ENCODE measurements at places on chromosomes 16 and 17. TPM values are rescaled to one million over a fixed set of nuclear protein-coding genes. Genes with fewer than 3 reads are reported as not detected.

- no peak for DNase-seq
Measured at GRCh38 chr17:38587203-38587602, 18.5 kb downstream of the SRCIN1 start.

DNA sequence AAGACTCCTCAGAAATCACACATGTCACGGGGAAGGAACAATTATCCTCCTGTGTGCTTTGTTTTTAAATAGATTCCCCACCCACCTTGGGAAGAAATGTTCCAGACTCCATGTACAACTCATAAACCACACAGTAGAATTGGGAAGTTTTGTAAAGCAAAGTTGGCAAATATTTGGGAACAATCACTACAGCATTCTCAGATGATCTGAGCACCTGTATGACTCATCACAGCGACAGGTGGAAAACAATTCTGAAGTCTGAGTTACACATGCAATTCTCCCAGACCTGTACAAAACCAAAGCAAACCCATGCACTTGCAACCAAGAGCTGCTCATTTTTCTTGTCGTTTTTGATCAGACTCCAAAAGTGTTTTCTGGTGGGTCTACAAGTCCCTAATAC, 14.4 kb upstream of the MYLK3 start:
- no peak for DNase-seq

GRCh38 chr17:76074390-76075363, at the start of gene GALR2:
Gene GALR2 (plus strand): TSS chr17:76074781. CDS start chr17:76074884, 103 bp downstream.
- DNase-seq, result peak; percentile 39

GRCh38 chr16:4494746-4495490, 18.7 kb downstream of the HMOX2 start:
- no peak for DNase-seq

GRCh38 chr17:77601054-77601979, 357.2 kb upstream of the TNRC6C start:
- DNase-seq, result no peak

DNA sequence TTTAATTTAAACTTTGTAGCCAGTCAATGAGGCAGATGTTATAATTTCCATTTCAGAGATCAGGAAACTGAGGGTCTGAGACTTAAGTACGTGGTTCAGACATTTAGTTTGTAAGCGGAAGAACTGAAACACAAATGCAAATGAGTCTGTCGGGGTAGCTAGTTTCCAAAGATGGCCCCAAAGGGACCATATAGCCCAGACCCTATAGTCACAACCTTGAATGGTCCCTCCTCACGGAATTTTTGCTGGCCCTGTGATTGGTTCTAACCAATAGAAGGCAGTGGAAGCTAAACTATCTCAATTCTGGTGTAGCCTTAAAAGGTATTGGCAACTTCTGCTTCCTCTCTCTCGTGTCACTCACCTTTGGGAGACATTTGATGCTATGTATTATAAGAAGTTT, 7.5 kb upstream of the BCO1 start:
- DNase-seq, result no peak

DNA sequence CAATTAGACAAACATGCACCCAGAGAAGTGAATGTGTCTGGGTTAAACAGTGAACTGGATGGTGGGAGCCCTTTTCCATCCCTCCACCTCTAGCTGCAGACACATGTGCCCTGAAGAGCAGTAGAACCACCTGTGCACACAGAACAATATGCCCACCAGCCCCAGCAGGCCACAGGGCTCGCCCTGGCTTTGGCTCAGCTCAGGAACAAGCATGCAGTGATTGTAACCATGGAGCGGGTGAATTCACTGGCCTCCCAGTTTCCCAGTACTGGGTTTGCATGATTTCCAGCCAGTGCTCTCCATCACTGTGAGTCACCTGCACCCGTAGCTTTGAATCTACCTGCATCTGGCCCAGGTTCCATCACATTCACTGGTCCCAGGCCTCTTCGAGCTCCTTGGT, 5.2 kb downstream of the GPR179 start:
- DNase-seq, result no peak

DNA sequence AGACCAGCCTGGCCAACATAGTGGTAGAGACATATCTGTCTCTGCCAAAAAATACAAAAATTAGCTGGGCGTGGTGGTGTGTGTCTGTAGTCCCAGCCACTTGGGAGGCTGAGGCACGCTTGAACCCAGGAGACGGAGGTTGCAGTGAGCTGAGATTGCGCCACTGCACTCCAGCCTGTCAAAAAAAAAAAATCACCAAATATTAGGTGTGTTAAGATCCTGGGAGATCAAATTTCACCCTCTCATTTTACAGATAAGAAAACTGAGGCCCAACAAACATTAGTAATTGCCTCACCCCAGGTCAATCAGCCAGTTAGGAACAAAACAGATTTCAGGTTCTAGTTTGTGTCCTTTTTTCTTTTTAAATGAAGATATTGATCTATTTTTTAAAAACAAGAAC, 116.7 kb downstream of the MSI2 start:
- DNase-seq, result no peak

GRCh38 chr17:50359005-50359699, 13.2 kb downstream of the XYLT2 start:
- DNase-seq, result no peak

DNA sequence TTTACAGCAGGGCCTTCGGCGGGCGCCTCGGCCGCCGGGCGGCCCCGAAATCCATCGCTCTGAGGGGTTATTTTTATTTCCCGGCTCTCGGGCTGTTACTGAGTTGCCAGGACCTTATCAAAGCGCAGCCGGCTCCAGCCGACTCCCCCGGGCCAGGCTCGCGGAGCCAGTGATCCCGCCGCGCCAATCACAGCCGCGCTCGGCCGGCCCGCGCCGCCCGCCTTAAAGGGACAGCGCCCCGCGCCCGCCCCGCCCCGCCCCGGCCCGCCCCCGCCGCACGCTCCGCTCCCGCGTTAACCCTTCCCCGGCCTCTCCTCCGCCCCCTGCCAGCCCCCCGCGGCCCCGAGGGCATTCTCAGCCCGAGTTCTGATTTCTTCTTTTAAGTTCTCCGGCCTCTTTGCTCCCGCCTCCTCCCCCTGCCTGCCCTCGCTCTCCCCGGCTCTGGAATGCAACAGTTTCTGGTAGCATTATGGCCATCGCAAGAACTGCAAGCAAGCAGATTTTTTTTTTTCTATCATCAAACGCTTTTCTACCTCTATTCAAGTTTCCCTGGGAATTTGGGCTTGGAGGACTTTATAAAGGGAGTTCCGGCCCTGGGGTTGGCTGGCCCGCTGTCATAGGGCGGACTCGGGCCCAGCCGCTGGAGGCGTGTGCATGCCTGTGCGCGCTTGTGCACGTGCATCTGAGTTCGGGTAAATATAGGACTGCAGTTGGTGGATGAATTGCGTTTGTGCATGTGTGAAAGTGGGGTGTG, at the start of gene AXIN2:
TSS of gene AXIN2 (minus strand) at position 197 of the 754 bp plus-strand sequence. CDS start 3,028 bp downstream, outside the sequence.
- DNase-seq, result peak; percentile 92

DNA sequence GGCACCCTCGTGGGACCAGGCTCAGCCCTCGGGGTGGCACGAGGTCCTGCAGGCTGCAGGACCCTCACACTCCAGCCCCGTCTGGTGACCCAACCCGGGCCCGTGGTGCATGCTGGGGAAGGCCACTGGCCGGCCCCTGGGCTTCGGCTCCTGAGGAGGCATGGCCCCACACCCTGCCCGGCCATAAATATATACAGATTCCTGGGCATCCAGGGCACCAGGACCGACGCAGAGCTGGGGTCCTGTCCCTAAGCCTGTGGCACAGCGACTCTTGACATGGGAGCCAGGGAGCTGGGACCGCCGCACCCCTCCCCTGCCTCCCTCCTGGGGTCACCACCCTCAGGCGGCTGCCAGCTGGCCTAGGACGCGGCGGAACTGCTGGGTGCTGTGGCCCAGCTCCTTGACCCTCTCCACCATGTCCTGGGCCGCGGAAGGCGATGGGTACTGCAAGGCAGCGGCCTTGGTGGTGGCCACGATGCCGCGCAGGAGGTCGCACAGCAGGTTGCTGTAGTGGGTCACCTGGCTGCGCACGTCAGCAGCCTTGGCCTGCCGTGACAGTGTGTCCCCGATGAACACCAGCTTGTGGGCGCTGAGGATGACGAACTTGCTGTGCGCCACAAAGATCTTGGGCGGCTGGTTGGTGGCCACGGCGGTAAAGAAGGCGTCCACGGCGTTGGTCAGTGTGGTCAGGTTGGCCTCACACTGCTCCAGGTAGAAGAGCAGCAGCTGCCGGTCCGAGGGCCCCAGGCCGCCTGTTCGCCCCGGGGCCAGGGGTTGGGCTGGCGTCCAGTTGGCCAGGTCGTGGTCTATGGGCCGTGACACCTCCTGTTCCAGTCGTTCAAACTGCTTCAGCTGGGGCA, 10.6 kb downstream of the CTRB1 start:
- no peak for DNase-seq

DNA sequence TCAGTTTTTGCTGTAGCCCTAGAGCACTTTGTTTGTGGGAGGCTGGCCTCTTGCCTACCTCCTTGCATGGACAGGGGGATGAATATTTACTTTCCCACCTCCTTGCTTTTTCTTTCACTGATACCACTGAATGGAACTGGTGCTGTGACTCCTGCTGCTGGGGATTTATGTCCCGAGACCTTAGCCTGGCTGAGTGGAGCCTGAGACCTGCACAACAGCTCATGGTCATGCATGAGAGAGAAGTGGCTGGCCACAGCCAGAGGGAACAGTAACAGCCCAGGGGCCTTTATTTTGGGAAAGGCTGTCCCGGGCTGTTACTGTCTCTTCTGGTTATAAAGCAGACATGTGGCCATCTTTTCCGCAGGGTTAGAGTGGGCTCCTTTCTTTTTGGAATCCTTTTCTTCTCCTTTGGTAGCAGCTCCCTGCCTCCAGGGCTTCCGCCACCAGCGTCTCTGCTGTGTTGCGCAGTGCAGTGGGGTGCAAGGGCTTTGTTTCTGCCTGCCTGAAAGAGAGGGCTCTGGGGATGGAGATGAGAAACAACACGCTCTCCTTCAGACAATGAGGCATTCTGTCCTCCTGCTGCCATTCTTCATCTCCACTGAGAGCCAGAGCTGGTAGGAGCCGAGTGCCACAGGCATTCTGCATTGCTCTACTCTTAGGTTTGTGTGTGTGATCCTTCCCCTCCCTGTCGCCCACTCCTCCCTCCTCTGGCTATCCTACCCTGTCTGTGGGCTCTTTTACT, 14.5 kb downstream of the SNX11 start:
- DNase-seq, result no peak

- DNase-seq, result no peak
Measured at GRCh38 chr17:33079201-33079600, 87.6 kb downstream of the SPACA3 start.

GRCh38 chr17:29847118-29847517, 82.9 kb downstream of the SSH2 start:
- DNase-seq, result no peak

TUBG2 gene
- total RNA-seq, result 9.2 TPM

MFAP4 gene
- not detected for total RNA-seq

ITPRIPL2 gene
- total RNA-seq, result 4.2 TPM

PRKCB gene
- 57.5 TPM for total RNA-seq

LPO gene
- 0.14 TPM for total RNA-seq

PRSS8 gene
- not detected for total RNA-seq

MSI2 gene
- 55.3 TPM for total RNA-seq

ITGB4 gene
- total RNA-seq, result 1.5 TPM

Measured in activated CD4-positive, alpha-beta T cell treated with anti-CD3 and anti-CD28 coated beads for 36 hours (primary cell).